Activated CD8-positive, alpha-beta memory T cell treated with anti-CD3 and anti-CD28 coated beads for 1 hour (primary cell): ENCODE measurements at places on chromosomes 7 and 10.
A peak's percentile ranks its signal among the peaks of the same experiment; 100 is the strongest.

GRCh38 chr7:94223375-94224084, 171.2 kb upstream of the COL1A2 start:
- no peak for DNase-seq

DNA sequence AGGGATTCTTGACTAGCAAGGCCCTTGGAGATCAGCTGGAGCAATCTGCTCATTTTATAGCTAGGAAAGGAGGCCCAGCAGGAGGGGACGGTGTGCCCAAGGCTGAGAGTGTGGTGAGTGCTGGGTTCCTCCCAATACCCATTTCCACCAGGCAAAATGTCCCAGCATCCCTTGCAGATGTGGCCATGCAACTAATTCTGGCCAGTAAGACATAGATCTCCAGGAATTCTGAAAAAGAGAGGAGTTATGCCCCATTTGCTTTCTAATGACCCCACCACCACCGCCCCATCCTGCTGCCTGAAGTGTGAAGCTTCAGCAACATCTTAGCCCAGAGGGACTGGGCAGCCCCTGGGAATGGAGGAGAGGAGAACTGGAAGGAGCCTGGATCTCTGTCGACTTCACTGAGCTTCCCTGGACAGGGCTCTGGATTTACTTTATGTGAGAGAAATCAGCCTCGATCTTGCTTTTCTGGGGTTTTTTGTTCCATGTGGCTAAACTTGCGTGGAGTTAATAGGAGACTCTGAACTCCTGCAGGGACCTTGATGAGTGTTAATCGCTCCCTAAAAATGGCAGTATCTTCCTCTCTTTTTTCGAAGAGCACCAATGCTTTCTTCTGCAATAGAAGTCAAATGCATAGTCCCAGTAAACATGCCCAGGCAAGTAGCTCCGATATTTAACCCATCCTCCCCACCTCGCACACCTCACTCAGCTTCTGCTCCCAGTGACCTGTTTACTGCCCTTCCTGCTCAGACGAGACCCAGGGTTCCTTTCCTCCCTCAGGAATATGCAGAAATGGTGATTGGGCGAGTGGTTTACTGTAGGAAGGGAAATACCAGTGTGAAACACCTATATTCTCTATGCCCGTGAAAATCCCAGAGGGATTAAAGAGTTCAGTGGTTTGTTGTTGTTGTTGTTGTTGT, 127.5 kb upstream of the GPR26 start:
- DNase-seq: no peak

DNA sequence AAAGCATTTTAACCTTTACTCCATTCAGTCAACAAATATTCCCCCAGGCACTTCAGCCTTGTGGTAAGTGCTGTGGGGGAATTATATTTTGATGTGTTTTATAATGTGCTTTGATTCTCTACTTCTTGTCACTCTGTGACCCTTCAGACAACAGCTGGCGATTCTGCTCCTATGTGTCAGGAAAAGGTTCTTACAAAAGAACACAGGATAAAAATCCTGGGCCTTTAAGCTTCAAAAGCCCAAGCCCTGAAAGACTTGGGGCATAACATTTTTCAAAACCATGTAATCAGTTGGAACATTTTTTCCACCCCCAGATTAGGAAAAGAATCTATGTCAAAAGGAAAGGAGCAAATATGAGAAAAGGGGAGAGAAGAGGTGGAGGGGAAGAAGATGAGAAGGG, 37.8 kb upstream of the LRRC17 start:
- DNase-seq: no peak

- no peak for DNase-seq
Measured at GRCh38 chr10:84306751-84307384, 21.5 kb upstream of the CCSER2 start.

GRCh38 chr7:101126651-101127459, at the start of gene SERPINE1:
SERPINE1 (plus strand) TSS chr7:101127104; CDS start chr7:101128394, 1,290 bp downstream.
- peak; percentile 31 for DNase-seq

GRCh38 chr10:42615419-42615818, 23.0 kb downstream of the ZNF33B start:
- no peak for DNase-seq

DNA sequence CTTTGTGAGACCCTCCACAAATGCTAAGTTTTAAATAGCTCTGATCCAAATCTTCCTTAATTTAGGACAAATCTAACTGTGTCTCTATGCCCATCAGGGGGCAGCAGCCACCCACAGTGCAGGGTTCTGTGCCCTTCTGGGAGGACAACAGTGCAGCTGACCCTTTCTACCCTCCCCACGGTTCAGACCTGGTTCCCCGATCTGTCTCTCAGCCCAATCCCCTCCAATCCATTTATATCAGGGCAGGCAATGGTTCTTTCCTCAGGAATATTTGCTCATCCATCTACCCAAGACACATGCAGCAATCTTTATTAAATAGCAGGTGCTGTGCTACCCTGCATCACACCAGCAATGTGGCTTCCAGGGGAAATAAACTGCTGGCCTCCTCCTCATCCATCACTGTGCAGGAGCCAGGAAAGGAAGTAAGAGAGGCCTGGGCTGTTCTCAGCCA, 4.0 kb upstream of the RBM28 start:
- DNase-seq: no peak

DNA sequence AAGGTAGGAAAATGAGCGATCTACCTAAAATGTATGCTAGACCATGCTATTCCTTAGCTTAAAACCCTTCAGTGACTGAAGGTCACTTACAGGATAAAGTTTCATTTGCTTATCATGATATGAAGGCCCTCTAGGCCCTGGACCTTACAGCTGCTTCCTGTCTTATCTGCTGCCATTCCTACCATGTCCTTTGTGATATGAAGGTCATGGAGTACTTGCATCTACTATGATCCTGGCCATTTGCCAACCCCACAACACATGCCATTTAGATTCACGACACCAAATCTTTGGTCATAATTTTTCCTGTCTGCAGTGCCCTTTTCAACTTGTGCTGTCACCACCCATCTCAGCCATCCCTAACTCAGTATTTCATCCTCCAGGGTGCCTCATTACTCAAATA, 181.8 kb upstream of the MDFIC start:
- no peak for DNase-seq

DNA sequence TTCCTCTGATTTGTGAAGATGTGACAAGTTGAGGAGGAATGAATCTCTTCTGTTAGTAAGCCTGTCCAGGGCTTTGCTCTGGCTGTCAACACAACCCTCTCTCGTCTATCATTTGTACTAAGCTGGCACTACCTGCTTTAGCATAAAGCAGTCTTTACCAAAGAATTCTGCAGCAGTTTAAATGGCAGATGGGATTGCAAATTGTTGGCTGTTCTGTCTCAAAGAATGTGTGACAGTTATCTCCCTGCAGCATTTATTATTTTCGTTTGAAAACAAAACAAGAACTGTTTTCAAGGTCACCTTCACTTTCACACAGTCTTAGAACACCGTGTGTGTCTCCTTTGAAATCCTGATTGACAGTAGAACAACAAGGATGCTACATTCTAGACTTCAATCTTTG, 4.8 kb upstream of the LAMB1 start:
- no peak for DNase-seq
